ENCODE measurements at places on chromosomes 13 and 19.
A peak's percentile ranks its signal among the peaks of the same experiment; 100 is the strongest.

DNA sequence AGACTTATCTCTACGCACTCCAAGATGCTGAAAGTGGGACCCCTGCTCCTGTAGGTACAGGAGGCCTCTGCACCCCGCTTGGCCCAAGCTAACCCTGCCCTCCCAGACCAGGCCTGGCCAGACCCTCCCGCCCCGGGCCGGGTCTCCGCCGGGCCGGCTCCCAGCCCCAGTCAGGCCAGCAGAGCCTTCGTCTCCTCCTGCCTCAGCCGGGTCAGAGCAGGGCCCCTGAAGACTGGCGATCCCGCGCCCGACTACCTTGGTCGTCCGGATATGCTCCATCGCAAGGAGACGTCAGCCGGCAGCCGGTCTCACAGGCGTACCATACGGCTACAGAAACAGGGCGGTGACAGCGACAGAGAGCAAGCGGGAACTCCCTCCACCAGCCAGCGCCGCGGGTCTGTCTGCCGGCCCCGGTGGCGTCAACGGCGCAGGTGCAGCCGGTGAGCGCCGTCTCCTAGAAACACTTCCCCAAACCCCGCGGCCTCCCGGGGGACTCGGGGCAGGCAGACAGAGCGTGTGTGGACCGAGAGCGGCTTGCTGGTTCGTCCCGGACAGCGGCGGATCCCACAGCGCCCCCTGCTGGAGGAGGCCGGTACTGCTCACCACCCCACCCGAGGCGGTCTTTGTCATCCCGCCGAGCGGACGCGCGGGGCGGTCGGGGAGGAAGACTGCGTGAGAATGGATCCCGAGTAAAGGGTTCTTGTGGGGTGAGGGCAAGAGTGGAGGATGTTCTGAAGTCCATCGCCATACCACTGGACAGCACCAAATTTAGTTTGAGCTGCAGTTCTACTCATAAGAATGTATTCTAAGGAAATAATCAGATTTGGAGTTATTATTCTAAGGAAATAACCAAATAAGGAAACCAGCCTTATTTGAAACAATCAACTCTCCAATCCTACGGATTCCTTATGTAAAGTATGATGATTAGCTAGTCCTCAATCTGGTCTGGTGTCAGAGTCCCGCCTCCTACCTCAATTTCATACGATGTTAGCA is at the start of gene MTMR6:
Gene MTMR6 (minus strand): TSS at position 520 of the 993 bp plus-strand sequence. CDS start 241 bp downstream, at position 279.
- peak; percentile 96 for DNase-seq

- peak; percentile 79 for DNase-seq
These were observed 1.5 kb upstream of the TRAPPC5 start for GRCh38 chr19:7678971-7679751.

GRCh38 chr19:51547397-51548212 is 16.1 kb upstream of the SIGLEC6 start:
- DNase-seq: no peak

DNA sequence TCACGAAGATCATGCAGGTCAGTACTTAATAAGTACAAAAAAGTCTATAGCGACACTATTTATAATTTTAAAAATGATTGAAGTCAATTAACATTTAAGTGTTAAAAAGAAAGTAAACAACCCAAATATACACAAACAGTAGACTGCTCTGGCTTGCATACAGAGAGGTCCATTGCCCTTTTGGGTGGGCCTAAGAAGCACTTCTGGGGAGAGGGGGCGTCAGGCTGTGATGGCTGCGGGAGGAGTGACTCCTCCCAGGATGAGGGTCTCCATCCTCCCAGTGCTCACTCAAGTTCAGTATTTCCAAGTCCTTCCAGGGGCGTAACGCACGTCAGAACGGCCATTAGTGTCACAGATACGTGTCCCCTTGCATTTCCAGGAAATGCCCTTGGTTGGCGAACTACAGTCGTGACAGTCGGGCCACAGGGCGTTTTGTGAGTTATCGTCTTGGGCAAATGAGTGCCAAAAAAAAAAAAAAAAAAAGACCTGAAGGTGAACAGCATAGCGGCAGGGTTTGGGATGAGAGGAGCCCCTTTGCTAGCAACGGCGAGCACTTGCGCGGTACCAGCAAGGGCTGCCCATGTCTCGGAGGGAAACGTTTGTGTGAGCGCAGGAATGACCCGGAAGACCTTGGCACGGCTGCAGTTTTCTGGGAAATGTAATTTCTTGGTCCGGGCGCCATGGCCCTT is at the start of gene SCGB2B2:
Gene SCGB2B2 (minus strand): TSS at position 463 of the 689 bp plus-strand sequence. CDS start 82,596 bp downstream, outside the sequence.
- peak; percentile 73 for DNase-seq

GRCh38 chr13:61664801-61665705 is 249.4 kb upstream of the PCDH20 start:
- DNase-seq: no peak

DNA sequence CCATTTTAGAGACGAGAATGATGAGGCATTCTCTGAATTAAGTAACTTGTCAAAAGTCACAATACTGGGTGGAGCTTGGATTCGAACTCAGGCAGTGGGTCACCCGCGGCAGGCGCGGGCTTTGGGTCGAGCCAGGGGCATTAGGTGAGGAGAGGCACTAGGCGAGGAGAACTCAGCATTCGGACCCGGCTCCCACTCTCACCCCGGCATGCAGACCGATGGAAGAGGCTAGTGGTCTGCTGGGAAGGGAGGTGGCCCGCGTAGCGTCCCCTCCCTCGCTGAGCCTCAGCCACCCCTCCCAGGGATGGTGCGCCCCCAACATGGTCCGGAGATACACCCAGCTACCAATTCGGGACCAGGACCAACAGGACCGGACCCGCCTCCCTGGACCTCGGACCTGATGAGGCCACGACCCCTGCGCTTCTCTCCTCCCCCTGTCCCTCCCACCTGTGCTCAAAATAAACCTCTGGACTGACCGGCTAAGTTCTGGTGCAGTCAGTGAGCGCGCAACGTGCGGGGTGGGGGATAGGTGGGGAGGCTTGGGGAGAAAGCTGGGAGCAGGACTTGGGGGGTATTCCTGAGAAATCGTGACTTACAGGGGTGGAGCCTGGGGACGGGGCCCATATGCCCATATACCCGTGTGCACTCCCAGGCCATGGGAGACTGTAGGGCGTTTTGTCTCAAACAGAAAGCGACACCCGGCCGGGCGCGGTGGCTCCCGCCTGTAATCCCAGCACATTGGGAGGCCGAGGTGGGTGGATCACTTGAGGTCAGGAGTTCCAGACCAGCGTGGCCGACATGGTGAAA is 1.3 kb upstream of the SNAPC2 start:
- DNase-seq: no peak

GRCh38 chr13:39612023-39612637 is 9.1 kb upstream of the LHFPL6 start:
- peak; percentile 57 for DNase-seq

DNA sequence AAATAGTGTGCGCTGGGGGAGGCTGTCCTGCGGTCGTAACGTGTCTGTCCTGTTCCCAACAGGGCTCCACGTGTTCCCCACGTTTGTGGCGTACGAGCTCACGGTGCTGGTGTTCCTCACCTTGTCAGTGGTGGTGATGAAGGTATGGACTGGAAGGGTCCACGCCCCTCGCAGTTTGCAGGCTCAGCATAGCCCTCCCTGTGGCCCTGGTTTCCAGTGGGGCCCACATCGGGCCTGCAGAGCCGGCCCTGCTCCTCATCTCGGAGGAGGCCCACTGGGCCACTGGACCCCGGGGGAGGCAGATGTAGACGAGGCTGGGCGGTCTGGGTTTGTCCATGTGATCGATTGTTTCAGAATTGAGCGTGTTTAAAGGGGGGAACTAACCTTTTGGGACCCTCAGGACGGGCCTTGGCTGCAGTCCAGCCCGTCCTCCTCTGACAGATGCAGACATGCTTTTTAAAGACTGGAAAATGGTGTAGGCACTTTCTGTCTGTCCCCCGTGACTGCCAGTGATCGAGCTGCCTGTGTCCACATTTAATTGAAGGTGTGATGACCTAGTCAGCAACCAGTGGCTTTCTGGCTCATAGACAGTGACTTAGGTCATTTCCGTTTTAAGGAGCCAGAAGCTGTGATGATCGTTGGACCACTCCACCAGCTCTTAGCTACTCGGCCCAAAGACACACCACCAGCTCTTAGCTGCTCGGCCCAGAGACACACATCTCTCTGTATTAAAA is 37.1 kb upstream of the TFDP1 start:
- no peak for DNase-seq

- peak; percentile 41 for DNase-seq
These were observed 12.1 kb upstream of the ZSCAN1 start for GRCh38 chr19:58021541-58022282.

GRCh38 chr19:57506163-57506562 is 6.4 kb downstream of the ZNF773 start:
- no peak for DNase-seq

- no peak for DNase-seq
These were observed 1.1 kb downstream of the LNX2 start for GRCh38 chr13:27619093-27619727.

- no peak for DNase-seq
These were observed 106.0 kb downstream of the STK24 start for GRCh38 chr13:98470920-98471319.

DNA sequence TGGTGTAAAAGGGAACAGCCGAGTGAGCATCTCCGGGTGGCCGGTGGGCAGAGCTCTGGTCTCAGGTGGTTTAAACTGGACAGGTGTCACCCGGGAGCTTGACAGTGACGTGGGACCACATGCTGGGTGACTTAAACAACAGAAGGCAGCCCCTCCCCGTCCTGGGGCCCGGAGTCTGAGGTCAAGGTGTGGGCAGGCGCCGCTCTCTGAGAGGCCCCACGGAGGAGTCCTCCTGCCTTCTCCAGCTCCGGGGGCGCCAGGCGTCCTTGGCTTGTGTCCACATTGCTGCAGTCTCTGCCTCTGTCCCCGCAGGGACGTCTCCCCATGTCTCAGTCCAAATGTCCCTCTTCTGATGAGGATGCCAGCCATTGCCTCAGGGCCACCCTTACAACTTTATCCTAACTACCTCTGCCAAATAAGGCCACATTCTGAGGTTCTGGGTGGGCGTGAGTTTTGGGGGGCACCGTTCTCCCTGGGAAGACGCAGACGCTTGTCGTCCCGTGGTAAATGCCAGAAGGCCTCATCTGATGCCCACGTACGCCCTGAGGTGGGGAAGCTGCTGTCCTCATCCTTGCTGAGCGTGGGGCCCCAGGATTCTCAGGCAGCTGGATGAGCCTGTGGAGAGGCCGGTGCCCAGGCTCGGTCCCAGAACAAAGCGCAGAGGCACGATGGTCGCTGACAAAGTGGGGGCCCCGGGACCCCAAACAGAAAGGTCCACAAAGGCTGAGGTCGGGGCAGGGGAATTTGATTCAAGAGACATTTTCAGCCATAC is 12.9 kb downstream of the GZMM start:
- DNase-seq: no peak

- no peak for DNase-seq
These were observed 4.2 kb downstream of the SPINT2 start for GRCh38 chr19:38268539-38268938.

- DNase-seq: no peak
These were observed 68.0 kb downstream of the CRYL1 start for GRCh38 chr13:20457670-20458069.

- DNase-seq: no peak
These were observed 16.4 kb downstream of the SULT2B1 start for GRCh38 chr19:48568345-48568886.

DNA sequence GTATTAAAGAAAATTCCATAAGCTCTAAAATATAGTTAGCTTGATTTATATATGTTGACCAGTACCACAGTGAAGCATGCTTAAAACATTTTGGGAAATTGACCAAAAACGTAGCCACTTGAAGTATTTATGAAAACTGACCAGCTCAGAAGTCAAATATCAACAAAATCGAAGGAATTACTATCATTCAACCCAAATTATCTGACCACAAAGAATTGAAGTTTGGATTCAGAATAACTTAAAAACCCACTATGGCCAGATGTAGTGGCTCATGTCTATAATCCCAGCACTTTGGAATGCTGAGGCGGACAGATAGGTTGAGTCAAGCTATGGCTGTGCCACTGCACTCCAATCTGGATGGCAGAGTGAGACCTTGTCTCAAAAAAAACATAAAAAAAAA is 31.9 kb downstream of the GPALPP1 start:
- no peak for DNase-seq

GRCh38 chr13:38866649-38867048 is 124.0 kb downstream of the STOML3 start:
- no peak for DNase-seq

GRCh38 chr13:88586263-88586662 is 915.1 kb downstream of the SLITRK5 start:
- no peak for DNase-seq

- no peak for DNase-seq
These were observed 9.1 kb downstream of the SMIM7 start for GRCh38 chr19:16650821-16651220.

DNA sequence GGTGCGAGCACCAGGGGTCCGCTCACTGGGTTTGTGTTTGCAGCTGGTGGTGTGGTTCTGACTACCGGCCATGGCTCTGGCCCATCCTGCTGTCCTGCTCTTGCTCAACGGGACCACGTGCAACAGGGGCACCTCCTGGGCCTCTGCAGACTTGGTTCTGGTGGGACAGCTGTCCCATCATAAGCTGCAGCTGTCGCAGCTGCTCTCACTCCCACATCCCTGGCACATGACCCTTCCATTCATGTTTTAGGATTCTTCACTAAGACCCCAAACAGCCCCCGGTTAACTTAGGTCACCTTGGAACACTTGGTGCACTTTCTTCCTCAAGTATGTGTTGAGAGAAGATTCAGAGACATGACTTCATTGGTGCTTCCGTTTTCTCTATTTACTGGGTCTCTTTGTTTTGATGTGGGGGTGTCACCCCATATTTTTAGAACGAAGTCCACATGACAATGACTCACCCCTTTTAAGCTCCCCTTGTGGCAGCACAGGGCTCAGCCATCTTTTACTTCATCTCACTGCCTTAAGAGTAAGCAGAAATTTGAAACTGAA is 68.4 kb upstream of the ARHGEF7 start:
- DNase-seq: no peak

- no peak for DNase-seq
These were observed 82.8 kb upstream of the ARGLU1 start for GRCh38 chr13:106650690-106651205.

GRCh38 chr13:78608688-78609463 is 5.5 kb upstream of the POU4F1 start:
- DNase-seq: peak; percentile 38

- DNase-seq: no peak
These were observed 493.4 kb upstream of the PCDH20 start for GRCh38 chr13:61908906-61909615.

DNA sequence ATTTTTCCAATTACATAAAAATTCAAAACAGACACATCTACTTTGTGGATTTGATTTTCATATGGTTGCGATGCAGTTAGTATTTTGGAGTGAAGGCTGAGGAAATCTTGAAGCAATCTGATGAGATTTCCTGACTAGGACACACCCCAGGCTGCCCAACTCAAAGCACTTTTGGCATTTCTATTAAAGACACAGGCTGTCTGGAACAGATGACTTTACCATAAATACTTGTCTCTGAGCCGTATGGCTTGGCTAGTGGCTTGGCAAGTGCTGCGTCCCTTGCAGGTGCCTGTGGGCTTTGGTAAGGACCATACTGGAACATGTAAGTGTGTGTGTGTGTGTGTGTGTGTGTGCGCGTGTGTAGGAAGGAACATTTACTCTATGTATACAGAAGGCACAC is 218.8 kb downstream of the FGF9 start:
- DNase-seq: no peak

GRCh38 chr13:46145135-46145534 is 36.8 kb downstream of the LCP1 start:
- DNase-seq: no peak

- no peak for DNase-seq
These were observed 9.4 kb upstream of the SPC24 start for GRCh38 chr19:11164879-11165406.

All from activated T-cell treated with anti-CD3 and anti-CD28 coated beads, Interleukin-2, amount 50 U/mL, for 48 hours (primary cell).